ENCODE measurements at places on chromosomes 11 and 22. TPM values are rescaled to one million over a fixed set of nuclear protein-coding genes. Genes with fewer than 3 reads are reported as not detected.

The C11orf86 gene
- polyA plus RNA-seq: not detected

DNA sequence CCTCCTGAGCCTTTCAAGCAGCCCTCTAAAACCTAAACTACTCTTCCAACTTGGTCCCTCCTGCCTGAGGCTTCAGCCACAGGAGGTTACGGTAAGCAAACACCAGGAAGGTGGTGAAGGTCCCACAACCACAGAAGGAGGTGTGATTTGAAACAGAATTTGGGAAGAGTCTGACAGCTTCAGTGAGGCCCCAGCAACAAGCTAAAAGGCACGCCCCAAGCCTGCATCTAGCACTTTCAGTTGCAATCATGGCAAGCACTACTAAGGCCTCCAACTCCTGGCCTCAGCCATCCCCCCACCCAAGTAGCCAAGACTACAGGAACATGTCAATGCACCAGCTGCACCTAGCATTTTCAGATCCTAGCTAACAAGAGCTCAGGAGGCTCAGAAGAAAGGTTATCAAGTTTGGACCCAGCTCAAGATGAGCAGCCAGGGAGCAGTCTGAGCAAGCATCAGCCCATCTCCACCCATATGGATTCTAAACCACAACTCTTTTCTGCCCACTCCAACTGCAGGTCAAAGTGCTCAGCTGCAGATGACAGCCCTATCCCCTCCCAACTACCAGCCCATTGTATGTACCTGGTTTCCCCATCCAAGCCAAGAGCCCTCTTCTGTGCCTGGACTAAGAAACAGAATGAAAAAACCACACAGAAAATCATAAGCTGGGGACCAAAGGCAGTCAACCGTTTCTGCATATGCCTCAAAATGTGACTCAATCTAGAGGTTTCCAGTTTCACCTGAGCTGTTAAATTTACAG, 10.4 kb upstream of the AHNAK start:
- DNase-seq: peak; percentile 82

- DNase-seq: no peak
Observed at GRCh38 chr22:47452184-47452583, 689.7 kb downstream of the TBC1D22A start.

DNA sequence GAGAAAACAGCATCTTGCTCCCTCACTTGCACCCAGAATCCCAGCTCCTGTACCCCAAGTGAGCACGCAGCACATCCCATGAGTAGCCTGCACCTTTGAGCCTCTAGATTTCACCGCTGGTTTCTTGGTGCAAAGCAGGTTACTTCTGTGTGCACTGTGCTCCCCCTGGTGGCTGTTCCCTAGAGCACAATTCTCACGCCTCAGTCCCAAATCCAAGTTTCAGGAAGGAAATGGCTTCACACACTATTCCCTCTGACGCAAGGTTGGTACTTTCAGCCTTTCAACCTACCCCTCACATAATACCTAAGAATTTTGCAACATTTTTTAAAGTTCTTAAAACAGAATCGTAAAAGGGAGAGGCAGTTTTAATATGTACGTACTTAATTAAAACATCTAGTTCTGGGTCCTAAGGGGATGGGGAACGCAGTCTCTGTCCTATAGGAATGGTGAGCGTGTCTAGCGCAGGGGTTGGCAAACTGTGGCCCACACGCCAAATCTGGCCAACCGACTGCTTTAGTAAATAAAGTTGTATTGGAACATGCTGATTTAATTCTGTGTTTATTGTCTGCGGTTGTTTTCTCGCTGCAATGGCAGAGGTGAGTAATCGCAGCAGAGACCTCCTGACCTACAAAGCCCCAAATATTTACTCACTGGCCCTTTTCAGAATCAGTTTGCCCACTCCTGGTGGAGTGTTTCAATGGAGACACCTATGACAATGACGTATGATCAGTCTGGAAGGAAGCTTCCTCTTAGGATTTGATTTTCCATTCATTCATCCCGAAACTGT, 27.5 kb downstream of the DHCR7 start:
- no peak for DNase-seq

DNA sequence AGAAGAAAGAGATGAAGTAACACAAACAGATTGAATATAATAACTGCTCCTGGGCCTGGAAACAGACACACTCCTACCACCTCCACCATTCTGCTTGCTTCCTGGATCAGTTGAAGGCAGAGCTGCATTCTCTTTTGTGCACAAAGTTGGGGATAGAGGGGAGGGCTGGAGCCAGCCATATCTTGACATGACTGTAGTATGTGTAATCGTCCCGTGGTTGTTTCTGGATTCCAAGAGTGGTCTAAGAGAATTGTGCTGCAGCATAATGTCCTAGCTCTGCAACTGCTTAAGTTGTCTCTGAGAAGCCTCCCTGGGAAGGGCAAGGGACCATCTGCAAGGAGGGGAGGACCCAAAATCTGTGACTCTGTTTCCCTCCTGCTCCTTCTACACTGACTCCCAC, 3.2 kb downstream of the CRY2 start:
- DNase-seq: no peak

Data from immature natural killer cell (primary cell).